Activated CD4-positive, alpha-beta memory T cell treated with anti-CD3 and anti-CD28 coated beads for 36 hours (primary cell): ENCODE measurements at places on chromosomes 16 and 17. TPM values are rescaled to one million over a fixed set of nuclear protein-coding genes. Genes with fewer than 3 reads are reported as not detected.

GRCh38 chr16:9012848-9013507, 49.3 kb upstream of the USP7 start:
- H3K27ac ChIP-seq = no peak overlapping the region
- DNase-seq = peak; percentile 13
- no peak overlapping the region for H3K4me3 ChIP-seq

GRCh38 chr17:50697663-50698272, 9.9 kb downstream of the ANKRD40 start:
- peaks cover 22% of the 10 kb centered on the region for H3K4me1 ChIP-seq
- peak overlapping the region; percentile 38 for H3K27ac ChIP-seq
- no peak overlapping the region for H3K4me3 ChIP-seq
- H3K36me3 ChIP-seq = peaks cover 46% of the 10 kb centered on the region
- no peak for DNase-seq

DNA sequence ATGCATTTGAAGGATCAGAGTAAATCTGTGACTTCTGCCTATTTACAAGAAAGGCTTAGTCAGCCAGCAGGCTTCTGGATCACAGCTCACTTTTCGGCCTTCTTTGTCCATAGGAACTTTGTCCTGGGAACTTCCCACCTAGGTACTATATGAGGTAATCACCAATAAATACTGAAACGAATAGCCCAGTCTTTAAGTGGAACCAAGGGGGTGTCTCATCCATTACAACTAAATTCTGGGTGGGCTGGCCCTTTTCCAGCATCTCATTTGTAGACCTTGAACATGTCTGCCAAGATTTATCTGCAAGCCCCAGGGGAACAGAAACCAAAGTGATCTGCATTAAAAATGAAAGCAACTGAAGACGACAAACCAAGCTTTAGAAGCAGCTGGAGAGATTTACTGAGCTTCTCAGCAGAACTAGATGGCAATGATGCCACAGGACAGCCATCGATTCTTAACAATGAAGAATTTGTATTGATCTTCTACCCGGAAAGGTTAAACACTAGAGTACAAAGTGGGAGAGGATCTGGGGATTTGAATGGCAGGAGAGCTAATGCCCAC, 55.5 kb downstream of the SNX11 start:
- H3K36me3 ChIP-seq = peaks cover 3% of the 10 kb centered on the region
- H3K27me3 ChIP-seq = no peaks in the 10 kb centered on the region
- no peak for DNase-seq
- H3K4me3 ChIP-seq = no peak overlapping the region
- no peak overlapping the region for H3K27ac ChIP-seq

DNA sequence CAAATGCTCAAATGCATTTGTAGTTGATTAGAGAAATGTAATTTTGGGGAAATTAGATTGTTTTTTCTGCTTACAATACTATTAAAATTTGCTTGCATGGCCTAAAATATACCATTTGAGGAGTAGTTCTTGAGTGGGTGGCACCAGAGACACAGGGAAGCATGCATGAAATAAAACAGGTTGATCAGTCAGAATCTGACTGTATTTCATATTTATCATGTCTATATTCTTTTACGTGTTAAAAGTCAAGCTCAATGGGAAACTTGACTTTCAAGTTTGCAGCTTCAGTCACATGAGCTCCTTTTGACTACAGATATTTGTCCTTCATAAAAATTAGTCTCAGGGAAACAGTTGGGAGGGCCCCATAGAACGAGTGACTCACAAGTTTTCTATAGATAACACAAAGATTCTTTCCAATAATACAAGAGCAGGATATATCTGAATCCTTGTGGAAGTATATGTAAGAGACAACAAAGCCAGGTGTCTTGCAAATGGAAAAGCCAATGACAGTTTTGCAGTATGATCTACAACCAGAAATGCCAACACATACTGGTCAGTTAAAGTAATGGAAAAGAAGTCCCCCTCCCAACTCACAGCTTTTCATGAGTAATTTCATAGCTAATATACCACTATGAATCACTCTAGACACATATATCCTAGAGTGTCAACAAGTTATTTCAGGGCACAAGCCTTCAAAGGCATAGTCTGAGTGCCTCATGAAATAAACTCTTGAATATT, 42.2 kb upstream of the CORO6 start:
- no peak for DNase-seq
- H3K27me3 ChIP-seq = no peaks in the 10 kb centered on the region
- peaks cover 33% of the 10 kb centered on the region for H3K4me1 ChIP-seq
- peak overlapping the region; percentile 84 for H3K27ac ChIP-seq
- H3K36me3 ChIP-seq = peaks cover 38% of the 10 kb centered on the region

- peaks cover 29% of the 10 kb centered on the region for H3K36me3 ChIP-seq
- DNase-seq = peak; percentile 6
- H3K27me3 ChIP-seq = no peaks in the 10 kb centered on the region
- no peak overlapping the region for H3K27ac ChIP-seq
- H3K4me1 ChIP-seq = no peaks in the 10 kb centered on the region
Measured at GRCh38 chr16:84465154-84465553, 39.3 kb downstream of the MEAK7 start.

GRCh38 chr17:74750327-74751069, 2.1 kb downstream of the NHERF1 start:
- H3K27ac ChIP-seq = peak overlapping the region; percentile 85
- H3K36me3 ChIP-seq = peaks cover 27% of the 10 kb centered on the region
- DNase-seq = peak; percentile 40
- peaks cover 55% of the 10 kb centered on the region for H3K4me1 ChIP-seq

DNA sequence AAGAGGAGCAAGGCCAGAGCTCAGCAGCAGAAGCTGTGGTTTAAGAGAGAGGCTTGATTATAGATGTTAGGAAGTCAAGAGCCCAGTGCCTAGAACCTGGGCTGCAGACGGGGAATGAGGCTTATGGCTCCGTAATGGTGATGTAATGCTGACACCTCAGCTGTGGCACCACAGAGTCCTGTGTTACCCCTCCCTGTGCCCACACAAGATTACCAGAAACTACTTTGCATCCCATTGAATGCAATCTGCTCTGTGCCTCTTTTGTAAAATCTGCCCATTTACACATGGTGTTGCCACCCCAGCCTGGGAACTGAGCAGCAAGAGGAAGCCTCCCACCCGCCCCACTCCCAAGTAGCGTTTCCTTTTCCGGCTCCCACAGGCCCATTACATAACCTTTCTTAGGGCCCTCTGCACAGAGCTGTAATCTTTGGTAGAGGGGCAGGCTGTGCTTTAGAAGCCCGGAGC, 57.0 kb downstream of the PITPNC1 start:
- H3K4me1 ChIP-seq = peaks cover 82% of the 10 kb centered on the region
- no peaks in the 10 kb centered on the region for H3K27me3 ChIP-seq
- peak overlapping the region; percentile 36 for H3K4me3 ChIP-seq
- DNase-seq = peak; percentile 76

DNA sequence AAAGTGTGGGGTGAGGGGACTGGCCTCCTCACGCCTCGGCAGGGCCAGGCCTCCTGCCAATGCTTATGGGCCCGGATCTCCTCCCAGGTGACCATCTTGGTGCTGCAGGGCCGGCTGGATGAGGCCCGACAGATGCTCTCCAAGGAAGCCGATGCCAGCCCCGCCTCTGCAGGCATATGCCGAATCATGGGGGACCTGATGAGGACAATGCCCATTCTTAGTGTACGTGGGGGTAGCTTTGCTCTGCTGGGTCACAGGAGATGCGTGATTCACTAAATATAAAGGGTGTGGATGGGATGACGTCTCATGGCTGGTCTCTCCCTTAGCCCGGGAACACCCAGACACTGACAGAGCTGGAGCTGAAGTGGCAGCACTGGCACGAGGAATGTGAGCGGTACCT, 19.5 kb downstream of the NUP85 start:
- DNase-seq = no peak
- H3K27ac ChIP-seq = no peak overlapping the region
- no peak overlapping the region for H3K4me3 ChIP-seq
- no peaks in the 10 kb centered on the region for H3K27me3 ChIP-seq
- peaks cover 38% of the 10 kb centered on the region for H3K36me3 ChIP-seq

- no peak overlapping the region for H3K27ac ChIP-seq
- H3K36me3 ChIP-seq = no peaks in the 10 kb centered on the region
- H3K27me3 ChIP-seq = no peaks in the 10 kb centered on the region
- DNase-seq = no peak
Measured at GRCh38 chr16:63037761-63038396, 1001.6 kb upstream of the CDH8 start.

- no peak overlapping the region for H3K27ac ChIP-seq
- no peak overlapping the region for H3K4me3 ChIP-seq
- no peaks in the 10 kb centered on the region for H3K36me3 ChIP-seq
- DNase-seq = peak; percentile 52
- peaks cover 10% of the 10 kb centered on the region for H3K4me1 ChIP-seq
Measured at GRCh38 chr17:4492721-4493561, 5.7 kb upstream of the SPNS2 start.

- no peaks in the 10 kb centered on the region for H3K27me3 ChIP-seq
- no peak overlapping the region for H3K27ac ChIP-seq
- no peak overlapping the region for H3K4me3 ChIP-seq
- DNase-seq = peak; percentile 39
Measured at GRCh38 chr16:11016993-11017392, 72.6 kb downstream of the CLEC16A start.

GRCh38 chr16:2388139-2388874, 40.9 kb upstream of the CCNF start:
- peaks cover 3% of the 10 kb centered on the region for H3K27me3 ChIP-seq
- peaks cover 3% of the 10 kb centered on the region for H3K36me3 ChIP-seq
- H3K27ac ChIP-seq = no peak overlapping the region
- H3K4me3 ChIP-seq = no peak overlapping the region
- DNase-seq = no peak

DNA sequence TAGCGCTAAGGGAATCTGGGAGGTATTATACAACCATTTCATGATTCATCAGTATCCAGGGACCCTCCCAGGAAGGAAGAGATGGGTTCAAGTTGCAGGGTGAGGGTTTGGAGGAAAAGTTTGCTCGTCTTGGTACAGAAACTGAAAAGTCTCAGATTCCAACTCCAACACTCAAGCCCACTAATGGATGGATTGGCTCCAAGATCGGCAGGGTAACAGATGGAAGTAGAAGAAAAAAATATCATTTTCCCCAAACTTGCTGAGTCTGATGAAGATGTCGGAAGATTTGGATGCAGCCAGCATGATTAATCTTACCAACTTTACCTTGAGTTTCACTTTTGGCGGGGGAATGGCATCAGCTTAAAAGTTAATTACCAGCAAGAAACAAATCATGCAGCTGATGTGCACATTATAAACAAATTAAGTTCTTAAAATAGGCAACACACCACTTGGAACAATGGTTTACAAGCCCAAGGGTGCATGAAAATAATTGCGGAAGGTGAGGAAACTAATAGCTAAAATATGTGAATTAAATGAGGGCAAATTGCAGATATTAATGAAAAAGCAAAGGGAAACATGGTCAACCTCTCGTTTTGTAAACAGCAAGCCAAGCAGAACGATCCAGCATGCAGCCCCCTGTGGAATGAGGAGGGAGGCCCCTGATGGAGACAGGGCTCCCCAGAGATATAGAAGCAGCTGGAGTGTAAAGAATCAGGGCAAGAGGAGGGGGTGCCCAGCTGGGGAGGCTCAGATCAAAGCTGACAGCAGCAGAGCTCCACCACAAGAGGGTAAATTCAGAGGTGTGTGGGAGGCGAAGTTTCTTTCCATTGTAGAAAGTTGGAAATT, 44.1 kb upstream of the GRIN2A start:
- no peak overlapping the region for H3K27ac ChIP-seq
- peaks cover 9% of the 10 kb centered on the region for H3K27me3 ChIP-seq
- H3K4me3 ChIP-seq = no peak overlapping the region
- DNase-seq = no peak

GRCh38 chr17:78092794-78093324, 35.7 kb downstream of the TMC6 start:
- no peak overlapping the region for H3K4me3 ChIP-seq
- DNase-seq = no peak
- H3K27me3 ChIP-seq = no peaks in the 10 kb centered on the region

DNA sequence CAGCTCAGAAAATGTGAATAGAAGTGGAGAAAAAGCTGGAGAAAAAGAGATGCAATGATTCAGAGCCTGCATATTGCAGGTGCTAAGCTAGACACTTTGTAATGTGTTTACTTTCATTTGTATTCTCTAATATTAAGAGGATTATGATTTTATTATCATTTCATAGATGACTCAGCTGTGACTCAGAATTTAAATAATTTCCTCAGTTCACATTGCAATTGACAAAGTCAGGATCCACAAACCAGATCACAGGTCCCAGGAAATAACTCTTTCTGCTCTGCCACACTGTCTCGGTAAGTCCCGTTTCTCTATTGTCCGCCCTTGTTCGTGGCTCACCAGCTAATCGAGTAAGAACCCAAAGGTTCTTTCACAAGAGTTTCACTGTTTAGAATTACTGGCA, 235.4 kb upstream of the MON1B start:
- no peak overlapping the region for H3K27ac ChIP-seq
- no peaks in the 10 kb centered on the region for H3K27me3 ChIP-seq

- no peaks in the 10 kb centered on the region for H3K36me3 ChIP-seq
- H3K4me3 ChIP-seq = no peak overlapping the region
- no peaks in the 10 kb centered on the region for H3K4me1 ChIP-seq
- H3K27me3 ChIP-seq = peaks cover 8% of the 10 kb centered on the region
Measured at GRCh38 chr16:49832177-49832576, 23.7 kb downstream of the ZNF423 start.

DNA sequence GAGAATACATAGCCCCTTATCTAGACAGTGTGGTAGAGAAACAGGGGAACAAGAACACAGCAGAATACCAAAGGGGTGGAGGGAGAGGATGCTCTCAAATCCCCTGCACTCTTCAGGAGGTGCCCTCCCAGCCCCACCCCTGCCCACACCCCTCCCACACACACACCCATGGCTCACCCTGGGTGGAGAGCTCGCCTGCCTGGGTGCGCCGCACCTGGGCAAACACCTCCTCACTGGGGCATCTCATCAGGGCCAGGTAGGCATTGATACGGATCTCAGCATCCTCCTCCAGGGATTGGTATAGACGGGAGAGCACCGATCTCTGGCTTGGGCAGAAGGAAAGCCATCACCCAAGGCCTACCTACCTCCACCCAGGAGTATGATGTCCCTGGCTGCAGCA, 95.2 kb downstream of the LITAF start:
- no peaks in the 10 kb centered on the region for H3K27me3 ChIP-seq
- peaks cover 13% of the 10 kb centered on the region for H3K4me1 ChIP-seq
- no peak for DNase-seq
- H3K27ac ChIP-seq = no peak overlapping the region
- no peak overlapping the region for H3K4me3 ChIP-seq

DNA sequence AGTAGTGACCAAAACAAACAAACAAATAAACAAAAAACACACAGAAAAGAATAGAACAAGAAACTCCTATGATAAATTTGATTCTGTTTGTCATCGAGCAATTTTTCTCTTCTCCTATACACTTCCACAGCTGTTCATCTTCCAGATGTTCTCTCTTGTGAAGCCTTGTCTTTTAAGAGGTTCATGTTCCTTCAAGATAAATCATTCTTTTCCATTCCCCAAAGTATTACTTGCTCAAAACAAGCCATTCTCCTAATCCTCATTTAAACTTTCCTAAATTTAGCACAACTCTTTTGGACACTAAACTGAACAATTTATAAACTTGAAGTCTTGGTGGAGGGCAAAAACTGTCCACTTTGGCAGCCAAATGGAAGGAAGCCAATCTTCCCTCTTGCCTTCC, 103.3 kb downstream of the ABCA8 start:
- H3K36me3 ChIP-seq = no peaks in the 10 kb centered on the region
- H3K4me3 ChIP-seq = no peak overlapping the region
- no peak overlapping the region for H3K27ac ChIP-seq
- no peaks in the 10 kb centered on the region for H3K4me1 ChIP-seq

- H3K27ac ChIP-seq = no peak overlapping the region
- no peaks in the 10 kb centered on the region for H3K27me3 ChIP-seq
- DNase-seq = no peak
- H3K36me3 ChIP-seq = peaks cover 13% of the 10 kb centered on the region
Measured at GRCh38 chr16:80637621-80638020, 96.8 kb downstream of the DYNLRB2 start.

The CD300LB gene
- not detected for total RNA-seq

The SULT1A1 gene
- 9.0 TPM for total RNA-seq

The TNRC6A gene
- 36.3 TPM for total RNA-seq

The MFAP4 gene
- not detected for total RNA-seq

The PITPNM3 gene
- total RNA-seq = 0.41 TPM
